T-helper 22 cell (primary cell): ENCODE measurements at places on chromosomes 5 and 9.

- DNase-seq, result no peak
These were observed 395.7 kb upstream of the ACTBL2 start for GRCh38 chr5:57878301-57878722.

GRCh38 chr5:87924436-87924835 lies 344.2 kb downstream of the TMEM161B start:
- no peak for DNase-seq

DNA sequence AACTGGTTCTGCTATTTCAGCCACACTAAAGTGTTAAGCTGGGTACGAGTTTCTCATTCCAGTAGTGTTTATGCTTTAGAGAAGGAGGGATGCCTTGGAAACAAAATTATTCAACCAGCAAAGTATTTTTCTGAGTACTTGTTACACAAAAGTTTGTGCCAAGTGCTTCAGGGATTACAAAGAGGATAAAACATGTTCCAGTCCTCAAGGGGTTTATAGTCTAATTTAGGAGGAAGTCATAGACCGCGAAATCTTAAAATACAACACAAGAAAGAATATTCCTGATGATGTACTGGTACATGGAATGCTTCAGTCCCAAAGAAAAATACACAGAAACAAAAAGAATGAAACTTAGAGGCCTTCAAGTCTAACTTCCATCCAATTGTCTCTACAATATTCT lies 85.4 kb upstream of the NR4A3 start:
- no peak for DNase-seq

DNA sequence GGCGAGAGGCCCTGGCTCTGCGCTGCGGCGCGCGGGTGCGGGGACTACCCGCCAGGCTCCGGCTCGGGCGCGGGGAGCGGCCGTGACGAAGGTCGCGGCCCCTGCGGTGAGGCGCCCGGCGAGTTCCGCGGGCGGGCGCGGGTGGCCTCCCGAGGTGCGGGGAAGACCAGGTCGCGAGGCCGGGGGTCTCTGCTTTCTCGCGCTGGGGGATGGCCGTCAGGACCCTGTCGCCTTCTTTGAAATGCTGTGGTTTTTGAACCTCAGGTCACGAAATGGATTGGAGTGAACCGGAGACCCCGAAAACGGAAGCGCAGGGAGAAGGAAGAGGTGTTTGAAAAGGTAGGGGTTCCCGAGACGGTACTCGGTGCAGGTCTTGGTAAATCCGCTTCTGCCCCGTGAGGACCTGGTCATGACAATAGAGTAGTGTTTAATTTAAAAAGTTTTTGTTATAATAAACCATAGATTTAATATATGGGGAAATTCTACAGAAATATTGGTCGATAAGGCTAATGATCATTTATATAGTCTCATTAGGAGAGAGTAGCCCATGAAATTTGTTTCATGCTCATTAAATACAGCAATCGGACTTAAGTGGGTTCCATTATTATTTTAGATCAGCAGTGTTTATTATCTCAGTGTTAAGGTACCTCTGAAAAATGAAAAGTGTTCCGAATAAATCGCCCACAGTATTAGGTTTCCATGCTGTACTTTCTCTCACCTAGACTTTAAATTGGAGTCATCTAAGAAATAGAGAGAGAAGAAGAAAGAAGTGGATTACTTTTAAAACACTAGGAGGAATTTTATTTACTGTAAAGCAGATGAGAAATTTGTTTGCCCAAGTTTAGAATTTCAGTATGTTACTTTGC lies 279.0 kb downstream of the AOPEP start:
- no peak for DNase-seq

DNA sequence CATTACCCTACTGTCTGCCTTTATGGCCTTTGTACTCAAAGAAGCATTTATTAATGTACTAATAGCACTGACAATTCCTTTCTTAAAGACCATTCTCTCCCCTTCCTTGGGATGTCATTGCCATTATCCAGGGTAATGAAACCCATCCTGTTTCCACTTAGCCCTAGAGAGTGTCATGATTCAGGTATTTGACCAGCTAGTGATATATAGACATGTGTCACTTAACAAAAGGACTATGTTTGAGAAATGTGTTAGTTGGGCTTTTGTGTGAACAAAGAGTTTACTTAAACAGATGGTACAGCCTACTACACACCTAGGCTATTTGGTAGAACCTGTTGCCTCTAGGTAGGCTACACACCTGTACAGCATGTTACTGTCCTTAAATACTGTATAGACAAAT lies 2.0 kb downstream of the ATP6V0E1 start:
- DNase-seq, result no peak

DNA sequence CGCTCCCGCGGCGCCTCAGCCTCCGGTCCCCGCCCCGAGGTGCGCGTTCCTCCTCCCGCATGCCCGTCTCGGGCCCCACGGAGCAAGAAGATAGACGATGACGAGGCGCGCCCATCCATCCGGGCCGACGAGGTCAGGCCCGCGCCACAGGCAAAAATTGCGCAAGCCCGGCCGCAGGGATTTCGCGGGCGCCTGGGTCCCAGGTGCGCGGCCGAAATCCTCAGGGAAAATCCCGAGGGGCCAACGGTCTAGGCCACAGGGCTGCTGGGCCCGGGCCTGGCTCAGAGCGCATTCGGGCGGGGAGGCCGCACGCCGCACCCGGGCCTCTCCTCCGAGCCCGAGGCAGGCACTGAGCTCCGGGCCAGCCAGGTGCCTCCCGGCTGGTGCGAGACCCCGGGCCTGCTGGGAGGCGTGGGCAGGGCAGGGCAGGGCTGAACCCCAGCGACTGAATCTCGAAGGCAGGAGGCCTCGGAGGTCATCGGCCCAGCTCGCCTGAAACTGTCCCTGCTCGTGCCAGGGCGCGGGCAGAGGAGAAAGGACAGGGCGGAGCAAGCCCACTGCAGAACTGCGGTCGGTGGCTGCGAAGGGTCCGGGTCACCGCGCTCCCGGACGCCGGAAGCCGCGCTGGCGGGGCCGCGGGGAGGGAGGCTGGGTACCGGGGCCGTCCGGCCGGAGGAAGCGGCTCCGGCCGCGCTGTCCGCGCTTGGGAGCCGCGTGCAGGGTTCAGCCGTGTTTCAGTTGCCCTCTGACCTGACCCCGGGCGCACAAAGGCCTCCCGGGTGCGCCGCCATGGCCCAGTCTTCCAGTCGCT lies 66.8 kb downstream of the FOXD1 start:
- no peak for DNase-seq

- DNase-seq, result no peak
These were observed 336.9 kb downstream of the ARHGEF28 start for GRCh38 chr5:73962801-73963425.

GRCh38 chr5:129760636-129761325 lies 12.9 kb downstream of the MINAR2 start:
- DNase-seq, result no peak

DNA sequence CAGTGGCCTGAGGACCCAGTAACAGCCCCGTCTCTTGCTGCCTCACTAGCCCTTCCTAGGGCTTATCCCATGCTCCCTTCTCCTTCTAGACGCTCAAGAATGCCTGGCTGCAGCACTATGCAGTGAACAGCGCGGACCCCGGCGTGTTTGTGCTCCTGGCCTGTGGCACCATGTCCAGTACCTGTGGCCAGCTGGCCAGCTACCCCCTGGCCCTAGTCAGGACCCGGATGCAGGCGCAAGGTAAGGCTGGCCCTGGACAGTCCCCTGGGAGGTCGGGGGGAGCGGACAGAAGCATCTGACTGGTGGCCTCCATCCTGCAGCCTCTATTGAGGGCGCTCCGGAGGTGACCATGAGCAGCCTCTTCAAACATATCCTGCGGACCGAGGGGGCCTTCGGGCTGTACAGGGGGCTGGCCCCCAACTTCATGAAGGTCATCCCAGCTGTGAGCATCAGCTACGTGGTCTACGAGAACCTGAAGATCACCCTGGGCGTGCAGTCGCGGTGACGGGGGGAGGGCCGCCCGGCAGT lies 20.5 kb downstream of the PTGES2 start:
- DNase-seq, result no peak

GRCh38 chr9:121741228-121741918 lies 89.9 kb downstream of the DAB2IP start:
- DNase-seq, result no peak

- no peak for DNase-seq
These were observed 386.1 kb downstream of the DNAH5 start for GRCh38 chr5:13558408-13558807.

DNA sequence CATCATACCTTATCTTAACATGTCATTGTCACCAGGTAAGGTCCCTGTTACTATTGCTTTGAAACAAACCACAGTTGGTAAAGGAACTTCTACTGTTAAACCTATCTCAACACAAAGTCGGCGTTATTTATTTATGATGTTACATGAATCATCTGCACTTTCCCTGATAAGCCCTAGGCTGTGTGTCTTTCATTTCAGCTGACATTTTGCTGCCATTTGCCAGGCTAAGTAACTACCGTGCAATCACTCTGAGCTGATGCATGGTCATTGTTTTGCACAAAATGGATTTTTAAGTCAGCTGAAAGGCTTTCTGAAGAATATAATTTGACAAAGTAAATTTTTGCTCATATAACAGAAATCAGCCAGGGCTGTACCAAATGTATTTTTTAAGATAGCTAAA lies 546.5 kb downstream of the ZNF608 start:
- no peak for DNase-seq
